ENCODE measurements at places on chromosomes 5 and 9. TPM values are rescaled to one million over a fixed set of nuclear protein-coding genes. Genes with fewer than 3 reads are reported as not detected.
A peak's percentile ranks its signal among the peaks of the same experiment; 100 is the strongest.

The ANKRD34B gene
- total RNA-seq: 0.06 TPM

The GABRA6 gene
- not detected for total RNA-seq

GRCh38 chr5:29833394-29833793, 1360.1 kb upstream of the CDH6 start:
- DNase-seq: no peak

DNA sequence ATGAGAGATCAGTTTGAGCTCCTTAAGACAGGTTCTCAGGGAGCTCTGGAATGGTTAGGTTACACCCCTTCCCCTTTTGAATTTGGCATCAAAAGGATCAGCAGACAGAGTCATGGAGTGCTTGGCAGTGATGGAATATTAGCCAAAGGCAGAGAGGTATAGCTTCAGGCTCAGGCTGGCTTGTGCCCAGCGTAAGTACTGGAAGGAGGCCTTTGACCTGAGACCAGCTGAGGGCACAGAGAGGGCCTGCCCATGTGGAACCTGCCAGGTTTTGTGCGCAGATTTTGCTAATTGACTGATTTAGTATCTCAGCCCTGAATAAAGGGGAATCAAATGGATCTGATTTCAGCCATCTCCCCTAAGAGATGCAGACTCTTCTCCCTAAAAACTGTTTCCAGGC, 81.5 kb downstream of the RGS3 start:
- DNase-seq: no peak

- DNase-seq: peak; percentile 56
Measured at GRCh38 chr5:110817459-110817858, 78.7 kb downstream of the SLC25A46 start.

The GIN1 gene
- total RNA-seq: 22.5 TPM

The CDO1 gene
- total RNA-seq: 10.7 TPM

Data from Daoy (cell line).